ENCODE measurements at places on chromosomes 7 and 10.

GRCh38 chr7:34091321-34091917, 186.1 kb downstream of the BMPER start:
- peak; percentile 57 for DNase-seq

- DNase-seq: peak; percentile 39
Observed at GRCh38 chr7:123622660-123623386, 21.2 kb downstream of the ASB15 start.

DNA sequence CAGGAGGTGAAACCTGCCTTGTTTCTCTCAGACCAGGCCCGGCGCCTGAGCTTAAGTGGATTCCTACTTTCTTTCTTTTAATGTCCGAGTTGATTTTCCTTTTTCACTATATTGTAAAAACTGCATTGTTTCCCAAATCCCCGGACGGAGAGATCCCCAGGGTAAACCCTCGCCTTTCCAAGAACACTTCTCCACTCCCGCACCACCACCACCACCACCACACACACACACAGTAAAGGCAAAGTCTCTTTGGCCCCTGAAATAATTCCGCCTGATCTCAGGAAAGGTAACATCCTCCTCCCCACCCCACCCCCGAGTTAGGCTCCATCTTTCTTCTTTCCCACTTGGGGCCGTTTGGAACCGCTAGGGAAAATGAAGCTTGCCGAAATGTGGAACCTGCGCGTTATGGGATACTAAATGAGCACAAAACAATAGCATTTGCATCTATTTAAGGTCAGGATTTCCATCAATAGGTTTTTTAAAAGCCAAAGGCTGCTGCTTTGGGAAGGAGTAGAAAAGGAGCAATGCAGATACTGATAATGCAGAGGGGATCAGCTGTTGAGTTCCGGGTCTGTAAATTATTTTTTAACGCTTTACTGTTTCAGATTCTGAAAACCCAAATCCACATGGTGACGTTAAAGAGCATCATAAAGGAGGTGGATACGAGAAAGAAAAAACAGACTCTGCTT, 2.5 kb downstream of the HPSE2 start:
- DNase-seq: no peak

DNA sequence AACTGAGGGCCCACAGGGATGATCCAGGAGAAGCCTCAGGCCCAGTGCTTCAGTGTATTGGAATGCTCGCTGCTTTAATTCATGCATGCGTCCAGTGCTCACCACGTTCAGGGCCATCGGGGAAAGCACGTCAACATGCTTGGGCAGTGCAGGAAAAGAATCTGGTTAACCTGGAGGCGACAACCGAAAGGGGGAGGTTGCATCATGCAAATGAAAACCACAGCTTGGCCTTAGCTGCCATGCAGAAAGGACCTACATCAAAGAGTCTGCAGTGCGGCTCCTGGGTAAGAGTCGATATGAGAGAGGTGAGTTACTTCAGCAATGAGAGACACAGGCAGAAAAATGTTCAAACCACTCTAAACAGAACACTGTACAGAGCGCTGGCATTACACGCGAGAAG, 440.1 kb downstream of the KCNMA1 start:
- no peak for DNase-seq

GRCh38 chr7:1749864-1750466, 79.9 kb downstream of the ELFN1 start:
- no peak for DNase-seq

DNA sequence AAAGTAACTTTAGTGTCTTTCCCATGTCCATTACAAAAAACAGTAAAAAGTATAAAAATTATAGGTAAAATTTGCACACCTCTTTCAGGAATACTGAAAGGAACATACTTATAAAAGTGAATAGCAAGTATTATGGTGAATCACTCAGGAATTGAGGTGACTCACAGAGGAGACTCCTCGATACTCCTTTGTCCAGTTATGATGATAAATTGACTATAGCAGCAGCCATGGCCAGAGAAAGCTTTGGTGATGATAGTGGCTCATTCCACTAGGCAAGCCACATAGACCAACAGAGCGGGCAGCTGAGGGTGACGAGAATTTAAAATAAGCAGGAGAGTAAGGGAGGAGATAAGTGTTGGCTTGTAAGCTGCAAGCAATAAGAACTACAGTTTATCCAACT, 1231.1 kb upstream of the CELF2 start:
- DNase-seq: no peak

DNA sequence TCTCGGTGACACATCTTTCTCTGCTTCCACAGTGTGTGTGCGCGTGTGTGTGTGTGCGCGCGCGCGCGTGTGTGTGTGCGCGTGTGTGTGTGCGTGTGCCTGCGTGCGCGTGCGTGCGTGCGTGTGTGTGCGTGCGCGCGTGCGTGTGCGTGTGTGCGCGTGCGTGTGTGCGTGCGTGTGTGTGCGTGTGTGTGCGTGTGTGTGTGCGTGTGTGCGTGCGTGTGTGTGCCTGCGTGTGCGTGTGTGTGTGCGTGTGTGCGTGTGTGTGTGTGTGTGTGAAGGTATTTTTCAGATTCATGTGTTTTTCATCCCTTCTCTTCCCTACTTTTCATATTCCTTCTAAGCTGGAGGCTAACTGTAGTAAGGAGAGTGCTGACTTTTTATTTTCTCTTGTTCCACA, 148.4 kb downstream of the CREB5 start:
- DNase-seq: no peak

GRCh38 chr7:46628389-46628788, 707.3 kb upstream of the IGFBP3 start:
- no peak for DNase-seq

GRCh38 chr7:32243687-32244290, 173.6 kb upstream of the PDE1C start:
- no peak for DNase-seq

- DNase-seq: no peak
Observed at GRCh38 chr7:7565018-7565680, 1.5 kb upstream of the MIOS start.

DNA sequence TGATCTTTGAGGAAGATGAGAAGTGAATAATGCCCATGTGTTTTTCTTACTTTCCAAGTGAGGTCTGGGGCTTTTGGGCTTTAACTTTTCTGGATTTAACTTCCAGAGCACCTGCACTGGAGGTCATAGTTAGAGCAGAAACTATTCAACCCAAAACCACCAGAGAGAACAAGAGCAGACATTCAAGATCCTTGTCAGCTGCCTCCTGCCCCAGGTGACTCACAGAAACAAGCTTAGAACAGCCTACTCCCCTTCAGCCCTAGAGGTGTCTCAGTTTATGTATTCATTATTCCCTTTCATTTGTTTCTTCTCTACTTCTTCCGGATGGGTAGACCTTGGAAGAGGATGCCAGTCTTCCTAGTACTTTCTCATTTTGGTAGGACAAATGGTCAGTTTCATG, 270.5 kb downstream of the CNTNAP2 start:
- DNase-seq: no peak

DNA sequence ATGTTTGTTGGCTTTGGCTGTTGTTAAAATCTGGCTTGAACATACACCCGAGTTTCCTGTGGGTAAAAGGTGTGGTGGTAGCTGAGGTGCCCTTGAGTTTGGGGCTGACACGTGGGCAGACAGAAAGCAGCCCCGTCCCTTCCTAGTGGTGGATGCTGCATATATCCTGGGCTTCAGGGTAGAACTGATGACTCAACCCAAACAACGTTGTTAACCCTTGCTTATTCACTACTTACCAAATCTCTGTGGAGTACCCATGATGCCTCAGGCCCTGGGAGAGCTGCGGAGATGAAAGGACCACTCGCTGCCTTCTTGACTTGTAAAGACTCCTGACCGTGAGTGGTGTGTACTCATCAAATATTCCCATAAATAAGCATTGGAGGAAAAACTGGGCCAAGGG, 245.1 kb downstream of the RAB11FIP2 start:
- DNase-seq: no peak

DNA sequence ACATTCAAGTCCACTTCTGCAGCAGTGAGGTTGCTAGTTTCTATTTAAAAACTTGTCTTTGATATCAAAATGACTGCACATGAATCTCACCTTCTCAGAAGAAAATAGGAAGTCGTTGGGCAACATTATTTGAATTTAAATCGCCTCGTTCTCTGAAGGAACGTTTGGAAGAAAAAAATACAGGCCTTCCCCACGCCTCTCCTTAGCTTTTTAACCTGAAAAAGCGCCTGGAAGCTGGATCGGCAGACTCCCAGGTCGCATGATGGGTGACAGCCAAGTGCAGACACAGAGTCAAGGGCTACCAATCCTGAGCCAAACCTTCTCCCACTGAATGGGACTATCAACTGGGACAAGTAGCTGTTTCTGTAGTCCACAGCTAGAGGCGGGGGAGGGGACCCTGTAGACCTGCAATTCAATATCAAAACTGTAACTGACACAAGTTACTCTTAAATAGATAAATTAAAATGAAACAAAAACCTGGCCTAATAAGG, 2.2 kb downstream of the FAM53B start:
- no peak for DNase-seq

DNA sequence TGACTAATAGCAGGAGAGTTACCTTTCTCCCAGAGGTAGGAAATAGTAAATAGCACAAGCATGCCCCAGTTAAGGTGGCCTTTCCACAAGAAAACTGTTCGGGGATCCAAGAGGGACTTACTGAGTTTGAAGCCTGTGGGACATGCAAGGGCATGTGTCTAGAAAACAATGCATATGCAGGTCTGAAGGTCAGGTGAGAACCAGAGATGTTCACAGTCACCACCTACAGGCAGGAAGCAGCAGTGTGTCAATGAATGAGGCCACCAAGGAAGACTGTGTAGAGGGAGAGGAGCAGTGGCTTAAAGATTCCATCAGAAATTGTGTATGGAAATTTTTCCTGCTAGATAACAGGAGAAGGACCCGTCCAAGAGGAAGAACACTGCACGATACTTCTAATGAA, 66.0 kb downstream of the CALD1 start:
- DNase-seq: no peak

GRCh38 chr10:9951481-9952257, 1066.0 kb upstream of the CELF2 start:
- DNase-seq: no peak

DNA sequence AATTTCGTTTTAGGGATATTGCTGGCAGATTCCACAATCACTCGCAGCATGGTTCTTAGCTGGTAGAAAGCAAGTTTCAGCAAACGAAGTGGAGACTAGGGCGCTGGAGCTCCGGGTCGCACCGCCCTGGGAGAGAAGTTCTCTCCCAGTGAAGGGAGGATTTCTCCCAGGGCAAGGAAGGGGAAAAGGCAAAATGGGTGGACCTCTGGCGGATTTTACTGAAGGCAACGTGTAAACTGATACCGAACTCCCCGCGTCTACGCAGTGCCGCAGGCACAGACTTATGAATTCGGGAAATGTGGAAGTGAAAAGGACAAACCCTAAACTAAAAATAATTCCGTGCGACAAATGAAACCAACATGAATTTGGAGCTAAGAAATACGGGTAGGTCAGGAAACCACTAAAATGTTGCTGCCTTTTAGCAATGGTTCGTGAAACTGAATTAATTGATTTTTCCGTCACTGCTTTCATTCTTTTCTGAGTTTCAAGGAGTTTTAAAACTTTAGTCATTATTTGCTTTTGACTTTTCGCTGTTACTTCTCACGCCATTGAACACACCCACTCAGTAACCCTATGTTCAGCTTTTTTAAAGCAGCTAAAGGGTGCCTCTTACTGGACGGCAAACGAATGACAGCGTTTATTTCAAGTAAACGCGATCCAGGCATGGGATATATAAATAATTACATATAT, at the start of gene MYOF:
Gene MYOF, minus strand, starts transcription at position 190 of the 690 bp plus-strand sequence. Its CDS starts 140 bp downstream, at position 50.
- DNase-seq: peak; percentile 87

- peak; percentile 57 for DNase-seq
Observed at GRCh38 chr7:45203936-45204445, 46.4 kb downstream of the RAMP3 start.

GRCh38 chr10:87054373-87055295, 34.5 kb downstream of the FAM25A start:
- DNase-seq: peak; percentile 2

DNA sequence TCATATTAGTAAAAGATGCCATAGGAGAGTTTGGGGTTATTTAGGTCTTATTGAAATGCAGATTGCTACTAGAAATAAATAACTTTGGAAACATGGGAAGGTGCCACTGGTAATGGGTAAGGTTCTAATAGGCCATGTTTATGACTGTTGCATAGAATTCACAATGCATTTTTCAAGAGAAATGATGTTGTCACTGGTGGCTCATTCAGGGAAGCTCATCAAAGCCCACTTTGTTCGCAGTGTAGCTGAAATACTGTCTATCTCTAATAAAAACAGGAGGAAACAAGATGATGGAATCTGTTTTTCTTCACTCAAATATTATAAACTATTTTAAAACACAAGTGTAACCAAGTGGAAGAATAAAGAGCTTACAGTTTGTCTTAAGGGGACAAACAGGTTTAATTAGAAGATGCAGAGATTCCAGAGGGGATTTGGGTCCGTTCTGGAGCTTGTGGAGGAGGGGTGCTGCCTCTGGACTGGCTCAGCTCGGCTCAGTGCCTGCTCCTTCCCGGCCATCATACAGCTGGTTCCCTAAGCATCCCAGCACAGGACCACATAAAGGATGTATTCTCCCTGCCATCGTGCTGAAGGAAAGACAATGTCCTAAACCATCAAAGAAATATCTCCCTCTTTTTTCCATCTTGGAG, 20.4 kb downstream of the OPALIN start:
- DNase-seq: no peak

DNA sequence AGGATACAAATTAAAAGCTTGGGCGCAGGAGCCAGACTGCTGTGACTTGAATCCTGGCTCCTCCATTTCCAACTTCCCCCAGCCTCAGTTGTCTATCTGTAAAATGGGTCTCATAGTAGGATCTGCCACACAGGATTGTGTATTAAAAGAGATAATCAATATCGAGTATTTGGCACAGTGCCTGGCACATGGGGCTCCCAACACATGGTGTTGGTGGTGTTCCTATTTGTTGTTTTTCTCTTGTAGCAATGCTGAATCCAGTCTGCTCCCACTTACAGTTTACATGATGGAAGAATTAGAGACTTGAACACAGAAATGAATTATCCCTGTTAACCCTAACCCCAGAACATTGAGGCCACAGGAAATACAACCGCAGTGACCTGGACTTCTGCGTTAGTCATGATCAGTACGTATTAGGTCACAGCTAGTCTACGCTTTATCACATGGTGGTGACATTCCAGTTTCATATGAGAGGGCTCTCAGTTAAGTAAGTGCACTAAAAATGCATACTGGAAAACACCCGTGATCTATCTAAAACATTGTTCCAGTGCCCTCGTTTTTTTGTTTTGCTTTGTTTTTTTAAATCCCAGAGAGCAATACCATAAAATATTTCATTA, 169.5 kb upstream of the KLF14 start:
- DNase-seq: peak; percentile 95

DNA sequence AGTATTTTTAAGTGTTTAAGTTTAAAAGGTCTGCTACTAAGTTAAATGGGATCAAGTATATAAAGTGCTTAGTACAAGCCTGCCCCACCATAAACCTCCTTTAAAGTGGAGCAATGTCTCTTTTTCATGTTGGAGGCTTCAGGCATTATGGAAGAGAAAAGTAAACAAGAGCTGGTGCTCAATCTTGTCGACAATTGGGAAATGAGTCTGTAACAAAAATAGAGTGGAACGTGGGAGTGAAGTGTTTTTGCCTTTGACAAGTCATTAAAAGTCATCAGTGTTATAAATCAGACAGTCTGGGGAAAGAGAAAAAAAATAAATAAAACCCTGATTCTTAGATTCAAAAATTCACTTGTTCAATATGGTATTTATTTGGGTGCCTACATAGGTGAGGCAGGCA, 44.7 kb downstream of the DNAJC12 start:
- no peak for DNase-seq

GRCh38 chr10:90175161-90175681, 473.8 kb downstream of the KIF20B start:
- no peak for DNase-seq

- peak; percentile 96 for DNase-seq
Observed at GRCh38 chr7:12715372-12716133, 28.1 kb downstream of the ARL4A start.

Data from fibroblast of gingiva (primary cell).